Posterior vena cava (tissue), 2 donors: ENCODE measurements at places on chromosomes 1 and 21. TPM values are rescaled to one million over a fixed set of nuclear protein-coding genes. Genes with fewer than 3 reads are reported as not detected.

Gene FCRL4
- not detected for total RNA-seq

GRCh38 chr1:98693385-98693784 is 31.9 kb downstream of the SNX7 start:
- DNase-seq = no peak

GRCh38 chr1:1779320-1779675 is 1.0 kb upstream of the NADK start:
- DNase-seq = no peak

- DNase-seq = no peak
These were observed 113.1 kb upstream of the RUNX3 start for GRCh38 chr1:25043228-25043580.

GRCh38 chr1:18866314-18866713 is 6.9 kb upstream of the TAS1R2 start:
- no peak for DNase-seq

GRCh38 chr21:39601187-39601928 is 11.4 kb upstream of the B3GALT5 start:
- no peak for DNase-seq

Gene RIMS3
- total RNA-seq = 8.2 TPM

DNA sequence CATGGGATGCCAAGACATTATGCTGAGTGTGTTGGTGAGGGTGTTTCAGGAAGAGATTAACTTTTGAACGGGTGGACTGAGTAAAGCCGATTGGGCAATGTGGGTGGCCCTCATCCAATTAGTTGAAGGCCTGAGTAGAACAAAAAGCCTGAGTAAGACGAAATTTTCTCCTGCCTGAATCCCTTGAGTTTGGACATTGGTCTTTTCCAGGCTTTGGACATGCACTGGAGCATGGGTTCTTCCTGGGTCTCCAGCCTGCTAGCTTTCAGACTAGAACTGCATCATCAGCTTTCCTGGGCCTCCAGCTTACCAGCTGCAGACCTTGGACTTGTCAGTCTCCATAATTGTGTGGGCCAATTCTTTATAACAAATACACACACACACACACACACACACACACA is 63.6 kb downstream of the NIBAN1 start:
- DNase-seq = peak; percentile 89

DNA sequence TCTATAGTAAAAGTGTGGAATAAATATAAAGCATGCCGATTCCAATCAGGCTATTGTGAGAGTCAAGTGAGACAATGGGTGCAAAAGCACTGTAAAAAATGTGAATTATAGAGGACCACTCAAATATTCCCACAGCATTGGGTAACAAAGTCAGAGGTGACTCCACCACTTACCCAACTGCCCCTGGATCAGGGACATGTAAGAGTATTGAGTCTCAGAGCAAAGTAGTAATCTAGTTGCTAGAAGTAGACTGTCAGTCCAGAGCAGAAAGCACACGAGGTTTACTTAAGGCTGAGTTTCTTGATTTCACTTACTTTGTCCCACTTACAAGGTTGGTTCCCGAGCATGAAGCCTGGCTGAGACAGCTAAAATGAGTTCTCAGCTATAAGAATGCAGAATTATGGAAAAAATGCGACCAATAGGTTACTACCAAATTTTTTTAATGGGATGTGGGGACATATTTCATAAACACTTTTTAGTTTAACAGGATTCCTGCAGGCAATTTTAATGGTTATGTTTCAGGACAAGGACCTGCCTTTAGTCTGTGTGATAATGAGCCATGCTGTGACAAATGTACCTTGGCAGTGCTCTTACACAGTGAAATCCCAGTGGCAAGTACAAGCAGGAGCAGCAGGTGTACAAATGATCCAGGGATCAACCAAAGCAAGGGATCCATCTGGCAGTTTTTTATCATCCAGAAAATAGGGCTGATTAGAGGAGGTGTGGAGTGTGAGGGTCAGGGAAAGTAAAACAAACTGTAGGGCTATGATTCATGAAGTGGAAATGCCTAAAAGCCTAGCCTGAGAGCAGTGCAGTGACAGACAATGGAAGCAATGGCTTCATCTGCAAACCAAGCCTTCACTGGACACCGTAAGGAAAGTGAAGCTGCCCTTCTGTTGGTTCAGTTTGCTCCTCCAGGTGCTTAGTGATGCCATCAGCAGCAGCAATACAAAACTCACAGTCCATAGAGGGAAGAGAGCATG is 156.2 kb upstream of the SPAG17 start:
- no peak for DNase-seq

Gene PLPPR4
- 1.6 TPM for total RNA-seq

Gene KRTAP11-1
- not detected for total RNA-seq

Gene RPL11
- total RNA-seq = 706 TPM

DNA sequence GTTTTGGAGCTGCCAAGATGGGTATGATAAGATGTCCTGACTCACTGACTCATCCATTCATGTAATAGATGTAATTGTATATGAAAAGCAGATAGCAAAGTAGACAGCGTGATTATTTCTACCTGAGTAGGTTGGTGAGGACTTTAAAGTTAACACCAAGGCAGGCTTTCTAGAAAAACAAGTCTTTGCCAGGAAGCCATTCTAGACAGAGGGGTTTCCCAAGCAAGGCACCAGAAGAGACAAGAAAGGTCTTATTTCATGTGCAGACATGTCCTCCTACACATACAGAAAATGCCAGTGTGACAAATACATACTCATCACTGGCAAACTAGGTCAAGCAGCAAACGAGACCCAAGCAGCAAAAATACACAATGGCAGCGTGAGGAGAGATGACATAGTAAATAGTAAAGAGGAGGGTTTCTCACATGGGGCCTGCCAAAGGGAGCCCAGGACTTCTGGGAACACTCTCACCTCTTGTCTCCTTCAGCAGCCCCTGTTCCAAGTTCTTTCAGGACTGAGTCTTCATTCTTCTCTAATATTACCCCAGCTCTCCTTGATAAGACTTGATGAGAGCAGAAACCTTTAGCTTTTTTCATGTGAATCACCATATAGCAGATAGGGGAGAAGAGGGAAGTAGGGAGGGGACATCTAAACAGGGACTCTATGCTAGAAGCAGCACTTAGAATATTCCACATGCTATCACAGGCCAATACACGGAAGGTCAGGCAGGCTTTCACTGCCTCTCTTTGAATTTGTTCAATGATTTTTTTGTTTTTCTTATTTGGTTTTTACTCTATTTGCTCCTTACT is 114.6 kb upstream of the ATP1B1 start:
- DNase-seq = no peak

Gene IL12RB2
- 1.1 TPM for total RNA-seq

Gene ZMYM1
- total RNA-seq = 14.4 TPM

Gene FNBP1L
- total RNA-seq = 11.3 TPM

DNA sequence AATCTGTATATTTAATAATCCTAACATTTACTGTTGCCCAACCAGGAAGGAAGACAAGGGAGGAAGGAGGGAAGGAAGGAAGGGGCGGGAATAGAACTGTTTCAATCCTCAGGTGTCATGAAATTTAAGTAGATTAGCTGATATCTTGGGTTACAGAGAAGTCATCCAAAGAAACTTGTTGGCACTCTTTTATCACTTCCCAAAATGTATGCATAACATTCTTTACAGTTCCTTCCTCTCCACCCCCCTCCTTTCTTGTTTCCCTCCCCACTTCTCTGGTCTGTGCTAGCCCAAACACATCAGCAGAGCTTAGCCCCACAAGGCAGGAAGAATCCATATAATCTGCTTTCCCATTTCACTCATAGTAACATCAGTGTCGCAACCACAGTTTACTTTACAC is 110.9 kb downstream of the ESRRG start:
- DNase-seq = no peak

DNA sequence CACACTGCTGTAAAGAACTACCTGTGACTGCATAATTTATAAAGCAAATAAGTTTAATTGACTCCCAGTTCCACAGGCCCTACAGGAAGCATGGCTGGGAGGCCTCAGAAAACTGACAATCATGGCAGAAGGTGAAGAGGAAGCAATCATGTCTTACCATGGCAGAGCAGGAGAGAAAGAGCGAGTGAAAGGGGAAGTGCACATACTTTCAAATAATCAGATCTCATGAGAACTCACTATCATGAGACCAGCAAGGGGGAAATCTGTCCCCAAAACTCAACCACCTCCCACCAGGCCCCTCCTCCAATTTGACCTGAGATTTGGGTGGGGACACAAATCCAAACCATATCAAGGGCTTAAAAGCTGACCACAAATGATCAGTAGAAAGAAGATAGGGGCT is 493.2 kb downstream of the PTPRC start:
- DNase-seq = no peak

- DNase-seq = no peak
These were observed 455.2 kb downstream of the LTN1 start for GRCh38 chr21:28537371-28538079.

- no peak for DNase-seq
These were observed 7.1 kb downstream of the UTS2 start for GRCh38 chr1:7845761-7846160.

Gene NBPF10
- total RNA-seq = 2.4 TPM

- DNase-seq = no peak
These were observed 58.4 kb upstream of the MYOCOS start for GRCh38 chr1:171563675-171564074.

- no peak for DNase-seq
These were observed 91.2 kb downstream of the ATP6V1G3 start for GRCh38 chr1:198449261-198449660.
